ENCODE measurements at places on chromosomes 11 and 22.

- DNase-seq, result no peak
Measured at GRCh38 chr11:115617767-115618166, 113.6 kb upstream of the CADM1 start.

DNA sequence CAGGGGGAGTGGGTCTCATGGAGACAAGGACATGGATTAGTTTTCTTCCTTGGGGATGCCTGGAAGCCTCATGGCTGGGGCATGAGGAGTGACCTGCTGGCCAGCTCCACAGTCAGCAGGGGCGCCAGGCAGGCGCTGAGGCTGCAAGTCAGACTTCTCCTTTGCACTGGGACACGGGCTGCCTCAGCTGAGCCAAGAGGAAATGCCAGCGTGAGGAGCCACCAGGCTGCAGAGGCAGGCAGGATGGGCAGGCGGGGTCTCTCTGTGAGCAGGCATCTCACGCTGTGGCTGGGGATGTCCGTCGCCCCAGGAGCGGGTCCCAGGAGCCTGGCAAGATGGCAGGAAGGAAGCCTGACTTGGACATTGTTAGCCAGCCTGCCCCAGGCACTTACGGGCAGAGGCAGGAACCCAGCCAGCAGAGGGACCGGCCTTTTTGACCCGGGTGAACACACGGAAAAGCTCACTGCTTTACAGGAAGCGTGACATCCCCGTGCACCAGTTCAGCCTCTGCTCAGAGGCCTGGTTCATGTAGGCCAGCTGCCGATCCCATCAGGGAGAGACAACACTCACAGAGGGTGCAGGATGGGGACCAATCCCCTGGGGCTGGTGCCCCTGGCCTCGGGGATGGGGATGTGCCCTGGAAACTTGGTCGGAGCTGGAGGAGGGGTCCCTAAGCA, 10.2 kb downstream of the GNB1L start:
- DNase-seq, result peak; percentile 87

GRCh38 chr11:20059587-20060021, 100.7 kb downstream of the DBX1 start:
- no peak for DNase-seq

DNA sequence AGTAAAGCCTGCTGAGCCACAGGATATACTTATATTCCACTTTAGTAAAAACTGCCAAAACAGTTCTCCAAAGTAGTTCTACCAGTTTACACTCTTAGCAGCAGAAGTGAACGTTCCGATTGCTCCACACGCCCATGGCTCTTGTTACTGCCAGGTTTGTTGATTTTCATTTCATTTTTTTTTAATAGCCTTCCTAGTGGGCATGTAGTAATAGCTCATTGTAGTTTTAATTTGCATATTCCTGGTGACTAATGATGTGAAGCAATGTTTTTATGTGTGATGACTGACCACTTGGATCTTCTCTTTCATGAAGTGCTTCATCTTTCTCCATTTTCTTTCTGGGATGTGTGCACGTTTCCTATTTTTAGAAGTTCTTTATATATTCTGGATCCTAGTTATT, 4.8 kb upstream of the C11orf97 start:
- DNase-seq, result no peak

DNA sequence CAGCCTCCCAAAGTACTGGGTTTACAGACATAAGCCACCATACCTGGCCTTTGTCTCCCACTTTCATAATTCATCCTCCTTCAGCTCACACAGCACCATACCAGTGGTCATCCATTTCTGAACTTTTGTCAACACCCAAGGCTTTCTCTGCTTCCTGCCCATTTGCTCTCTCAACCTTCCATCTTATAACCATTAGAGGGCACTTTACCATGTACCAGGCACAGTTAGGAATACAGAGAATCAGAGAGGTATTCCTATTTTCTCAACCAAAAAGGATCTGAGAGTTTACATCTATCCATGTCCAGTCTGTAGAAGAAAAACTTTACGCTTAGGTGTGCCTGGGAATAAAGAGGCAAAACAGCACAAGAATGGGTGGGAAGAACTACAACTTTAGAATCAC, 397.6 kb downstream of the BUD13 start:
- DNase-seq, result no peak

GRCh38 chr11:115941481-115941993, 437.3 kb upstream of the CADM1 start:
- no peak for DNase-seq

DNA sequence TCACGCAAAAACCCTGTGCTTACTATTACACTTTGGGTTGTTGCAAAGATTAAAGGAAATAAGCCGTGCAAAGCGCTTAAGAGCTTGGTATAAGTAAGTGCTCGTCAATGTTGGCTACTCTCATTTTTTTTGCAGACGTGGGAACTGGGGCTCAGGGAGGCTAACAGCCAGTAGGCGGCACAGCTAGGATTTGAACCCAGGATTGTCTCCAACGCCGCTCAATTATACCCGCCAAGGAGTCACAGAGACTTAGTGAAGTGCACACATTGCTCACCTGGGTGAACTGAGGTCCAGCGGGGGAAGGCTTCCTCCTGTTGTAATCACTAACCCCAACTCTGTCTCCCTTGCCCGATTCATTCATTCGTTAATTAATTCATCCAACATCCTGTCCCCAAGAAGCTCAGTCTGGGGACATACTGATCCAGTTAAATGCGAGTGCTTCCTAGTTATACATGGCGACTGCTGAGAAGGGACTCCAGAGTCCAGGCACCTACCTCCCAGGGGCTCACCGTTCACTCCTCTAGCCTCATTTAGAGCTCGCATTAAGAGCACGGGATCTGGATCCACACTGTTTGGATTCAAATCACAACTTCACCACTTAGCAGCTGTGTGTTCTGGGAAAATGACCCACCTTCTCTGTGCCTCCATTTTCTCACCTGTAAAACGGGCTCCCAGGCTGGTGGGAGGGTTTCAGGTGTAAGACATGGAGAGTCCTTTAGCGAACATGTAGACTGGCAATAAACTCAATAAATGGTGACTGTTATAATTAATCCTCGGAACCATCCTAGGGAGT, 838 bp upstream of the MTFP1 start:
- no peak for DNase-seq

DNA sequence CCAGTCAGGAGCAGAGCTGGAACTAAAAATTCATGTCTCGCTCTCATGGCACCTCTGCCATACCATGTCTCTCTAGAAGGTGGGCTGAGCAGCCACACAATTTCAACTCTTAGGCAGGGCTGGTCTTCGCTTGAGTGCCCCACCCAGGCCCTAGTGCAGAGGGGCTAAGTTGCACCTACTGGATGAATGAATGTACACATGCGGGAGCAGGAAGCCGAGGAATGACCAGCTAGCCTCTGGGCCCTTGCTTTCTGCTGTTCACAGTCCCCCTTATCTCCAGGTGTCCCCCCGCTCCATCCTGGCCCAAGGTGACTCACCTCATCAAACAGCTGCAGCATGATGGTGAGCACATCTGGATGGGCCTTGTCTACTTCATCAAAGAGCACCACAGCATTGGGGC, 57.5 kb upstream of the PHOX2A start:
- DNase-seq, result no peak

DNA sequence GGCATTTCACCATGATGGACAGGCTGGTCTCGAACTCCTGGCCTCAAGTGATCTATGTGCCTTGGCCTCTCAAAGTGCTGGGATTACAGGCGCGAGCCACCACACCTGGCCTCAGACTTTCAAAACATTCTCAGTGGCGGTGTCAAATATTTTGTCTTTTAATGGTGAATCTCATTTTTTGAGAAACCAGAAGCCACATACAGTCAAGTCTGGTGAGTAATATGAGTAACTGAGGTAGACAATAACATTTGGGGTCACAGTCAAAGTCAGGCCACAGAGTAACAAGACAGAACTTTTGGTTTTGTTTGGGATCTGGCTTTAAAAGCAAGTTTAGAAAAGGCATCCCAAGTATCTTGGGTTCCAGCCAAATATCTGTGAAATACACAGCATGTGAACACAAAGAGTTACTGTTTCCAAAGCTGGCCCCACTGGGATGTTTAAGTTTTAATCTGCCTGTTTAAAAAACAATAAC, 5.6 kb upstream of the TMA7B start:
- DNase-seq, result peak; percentile 36

DNA sequence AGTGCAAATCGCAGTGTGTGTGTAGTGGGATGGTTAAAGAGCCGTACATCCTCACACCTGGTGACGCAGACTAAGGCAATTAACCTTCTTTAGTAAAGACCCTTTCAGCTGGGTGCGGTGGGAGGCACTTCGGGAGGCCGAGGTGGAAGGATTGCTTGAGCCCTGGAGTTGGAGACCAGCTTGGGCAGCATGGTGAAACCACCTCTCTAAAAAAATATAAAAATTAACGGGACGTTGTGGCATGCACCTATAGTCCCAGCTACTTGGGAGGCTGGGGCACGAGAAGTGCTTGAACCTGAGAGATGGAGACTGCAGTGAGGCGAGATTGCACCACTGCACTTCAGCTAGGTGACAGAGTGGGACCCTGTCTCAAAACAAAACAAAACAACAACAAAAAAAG, 31.5 kb downstream of the ZBTB16 start:
- DNase-seq, result no peak

- no peak for DNase-seq
Measured at GRCh38 chr11:80603472-80603871, 1162.6 kb upstream of the TENM4 start.

GRCh38 chr11:131694526-131695424, 324.4 kb downstream of the NTM start:
- peak; percentile 90 for DNase-seq

- no peak for DNase-seq
Measured at GRCh38 chr11:123630126-123630608, 24.3 kb downstream of the SCN3B start.

GRCh38 chr11:75275581-75275980, 35.0 kb downstream of the TPBGL start:
- DNase-seq, result no peak

DNA sequence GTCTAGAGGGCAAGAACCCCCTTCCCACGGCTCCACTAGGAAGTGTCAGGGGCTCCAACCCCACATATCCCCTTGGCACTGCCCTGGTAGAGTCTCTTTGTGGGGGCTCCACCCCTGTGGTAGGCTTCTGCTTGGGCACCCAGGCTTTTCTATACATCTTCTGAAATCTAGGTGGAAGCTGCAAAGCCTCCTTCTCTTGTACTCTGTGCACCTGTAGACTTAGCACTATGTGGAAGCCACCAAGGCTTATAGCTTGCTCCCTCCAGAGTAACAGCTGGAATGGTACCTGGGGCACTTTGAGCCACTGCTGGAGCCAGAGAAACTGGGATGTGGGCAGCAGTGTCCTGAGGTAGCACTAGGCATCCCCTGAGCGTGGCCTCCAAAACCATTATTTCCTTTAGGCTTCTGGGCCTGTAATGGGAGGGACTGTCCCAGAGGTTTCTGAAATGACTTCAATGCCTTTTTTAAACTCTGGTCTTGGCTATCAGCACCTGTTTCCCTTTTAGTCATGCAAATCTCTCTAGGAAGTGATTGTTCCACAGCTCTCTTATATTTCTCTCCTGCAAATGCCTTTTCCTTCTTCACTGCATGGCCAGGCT, 68.4 kb downstream of the TRAF6 start:
- no peak for DNase-seq

All from AG08395 (cell line).